ENCODE measurements at places on chromosomes 13 and 19.

DNA sequence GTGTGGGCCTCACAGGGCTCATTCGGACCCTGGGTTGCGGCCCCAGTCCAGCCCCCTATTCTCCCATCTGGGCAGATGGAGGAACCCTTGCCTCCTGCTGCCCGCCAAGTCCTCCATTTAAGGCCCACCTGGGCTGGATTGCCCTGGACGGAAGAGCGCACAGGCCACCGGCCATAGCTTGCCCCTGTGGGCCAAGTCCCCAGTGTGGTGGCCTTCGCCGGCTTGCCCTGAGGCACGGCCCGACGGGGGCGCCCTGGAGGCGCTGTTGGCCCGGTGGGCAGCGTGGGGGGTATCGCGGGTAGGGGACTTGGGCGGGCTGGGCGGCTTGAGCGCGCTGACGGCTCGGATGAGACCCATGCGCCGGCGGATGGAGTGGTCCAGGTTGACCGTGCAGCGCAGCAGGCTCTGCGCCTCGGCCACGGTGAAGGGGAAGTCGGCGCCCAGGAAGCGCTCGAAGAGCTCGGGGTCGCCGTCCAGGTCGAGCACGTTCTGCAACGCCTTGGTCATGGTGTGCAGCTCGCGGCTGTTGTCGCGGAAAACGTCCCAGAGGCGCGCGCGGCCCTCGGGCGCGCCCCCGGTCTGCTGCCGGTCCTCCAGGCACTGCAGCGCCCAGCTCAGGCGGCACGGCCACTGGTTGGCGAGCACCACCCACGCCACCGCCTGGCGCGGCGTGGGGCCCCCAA, 8.8 kb downstream of the NKPD1 start:
- DNase-seq, result no peak

GRCh38 chr13:20940083-20940482, 37.5 kb upstream of the XPO4 start:
- no peak for DNase-seq

GRCh38 chr13:110628477-110628793, 13.1 kb downstream of the NAXD start:
- no peak for DNase-seq

GRCh38 chr13:27052551-27053208, 118.9 kb downstream of the USP12 start:
- no peak for DNase-seq

DNA sequence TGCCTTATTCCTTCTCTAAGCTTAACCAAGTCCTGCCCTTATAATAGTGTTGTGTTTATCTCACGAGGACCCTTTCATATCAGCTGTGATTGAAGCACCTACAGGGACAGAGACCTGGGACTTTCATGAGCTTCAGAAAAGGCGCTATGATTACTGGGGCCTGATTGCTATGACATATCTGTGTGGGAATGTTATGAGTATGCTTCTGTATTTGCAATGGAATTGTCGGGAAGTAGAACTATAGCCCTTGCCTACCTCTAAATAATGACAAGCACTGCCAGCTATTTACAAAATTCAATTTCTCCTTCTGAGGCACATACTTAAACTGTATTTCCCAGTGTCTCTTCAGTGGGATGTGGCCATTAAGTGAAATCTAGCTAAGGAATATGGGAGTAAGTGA, 191.5 kb downstream of the LHFPL6 start:
- DNase-seq, result no peak

DNA sequence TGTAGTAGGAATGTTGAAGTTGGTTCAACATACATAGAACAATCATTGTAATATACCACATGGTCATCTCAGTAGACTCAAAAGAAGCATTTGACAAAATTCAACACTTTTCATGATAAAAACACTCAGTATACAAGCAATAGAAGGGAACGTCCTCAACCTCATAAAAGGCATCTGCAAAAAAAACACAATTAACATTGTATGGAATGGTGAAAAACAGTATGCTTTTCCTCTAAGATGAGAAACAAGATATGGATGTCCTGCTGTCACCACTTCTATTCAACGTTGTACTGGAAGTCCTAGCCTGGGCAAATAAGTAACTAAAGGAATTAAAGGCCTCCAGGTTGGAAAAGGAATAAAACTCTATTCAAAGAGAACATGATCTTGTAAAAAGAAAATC, 54.5 kb downstream of the FNDC3A start:
- DNase-seq, result no peak

- DNase-seq, result no peak
Measured at GRCh38 chr13:27619728-27620376, 477 bp downstream of the LNX2 start.

DNA sequence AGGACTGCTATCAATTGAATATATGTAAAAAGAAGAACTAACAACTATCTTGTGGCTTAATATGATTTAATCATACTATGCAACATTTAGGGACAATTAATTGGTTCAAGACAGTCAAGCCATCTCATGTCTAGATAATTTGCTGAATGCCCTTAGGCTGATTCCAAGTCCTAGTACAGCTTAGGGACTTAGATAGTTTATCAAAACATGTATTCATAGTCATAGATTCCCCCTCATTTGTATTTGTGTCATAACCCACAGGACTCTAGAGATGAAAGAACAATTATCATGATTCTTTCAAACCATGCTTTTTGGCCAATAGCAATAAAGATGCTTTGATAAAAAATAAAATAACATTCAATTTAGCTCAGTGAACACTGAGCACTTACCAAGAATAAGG, 607.6 kb downstream of the SLITRK1 start:
- no peak for DNase-seq

GRCh38 chr13:50713523-50714248, 129.8 kb downstream of the DLEU7 start:
- no peak for DNase-seq

- DNase-seq, result no peak
Measured at GRCh38 chr19:47824396-47824795, 2.7 kb downstream of the CRX start.

DNA sequence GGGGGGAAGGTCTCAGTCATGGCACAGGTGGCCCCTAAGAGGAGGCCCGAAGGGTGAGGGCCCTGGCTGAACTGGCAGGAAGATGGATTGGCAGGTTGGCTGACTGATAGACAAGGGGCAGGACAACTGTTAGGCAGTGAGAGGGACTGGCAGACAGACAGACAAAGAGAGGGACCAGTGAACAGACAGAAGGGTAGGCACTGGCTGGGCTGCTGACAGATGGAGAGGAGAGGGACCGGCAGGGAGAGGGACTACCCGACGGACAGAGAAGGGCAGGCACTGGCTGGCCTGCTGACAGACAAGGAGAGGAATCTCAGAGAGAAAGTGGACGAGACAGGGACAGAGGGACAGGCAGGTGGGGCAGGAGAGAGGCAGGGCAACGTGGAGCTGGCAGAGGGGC, 31.8 kb upstream of the EHD2 start:
- DNase-seq, result no peak

DNA sequence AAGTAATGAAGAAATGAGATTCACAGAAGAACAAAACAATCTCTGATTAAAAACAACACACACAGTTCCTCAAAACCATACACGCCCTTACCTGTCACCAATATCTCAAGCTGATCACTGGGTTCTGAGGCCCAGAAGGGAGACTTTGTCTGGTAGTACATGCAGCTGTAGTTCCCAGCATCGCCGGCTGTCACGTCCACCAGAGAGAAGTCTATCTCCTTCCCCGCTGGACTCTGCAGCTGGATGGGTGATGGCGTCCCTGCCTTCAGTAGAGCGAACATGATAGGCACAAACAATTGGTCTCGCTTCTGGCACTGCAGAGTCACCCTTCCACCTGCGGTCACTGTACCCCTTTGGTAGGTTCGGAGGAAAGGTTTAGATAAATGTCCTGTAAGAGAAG, 7.3 kb downstream of the TARM1 start:
- no peak for DNase-seq

- no peak for DNase-seq
Measured at GRCh38 chr13:34308725-34309124, 490.8 kb downstream of the RFC3 start.

DNA sequence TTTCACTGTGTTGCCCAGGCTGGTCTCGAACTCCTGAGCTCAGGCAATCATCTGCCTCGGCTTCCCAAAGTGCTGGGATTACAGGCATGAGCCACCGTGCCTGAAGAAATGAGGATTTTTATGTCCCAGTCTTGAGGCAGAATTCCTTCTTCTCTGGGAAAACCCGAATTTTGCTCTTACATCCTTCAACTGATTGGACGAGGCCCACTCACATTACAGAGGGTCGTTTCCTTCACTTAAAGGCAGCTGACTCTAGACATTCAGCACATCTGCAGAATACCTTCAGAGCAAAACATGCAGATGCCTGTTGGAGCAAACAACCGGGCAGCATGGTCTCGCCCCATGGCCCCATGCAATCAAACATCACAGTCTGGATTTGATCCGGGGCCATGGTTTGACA, 36.3 kb upstream of the NFIC start:
- DNase-seq, result no peak

GRCh38 chr19:8085598-8086408, 33.2 kb downstream of the CCL25 start:
- no peak for DNase-seq

DNA sequence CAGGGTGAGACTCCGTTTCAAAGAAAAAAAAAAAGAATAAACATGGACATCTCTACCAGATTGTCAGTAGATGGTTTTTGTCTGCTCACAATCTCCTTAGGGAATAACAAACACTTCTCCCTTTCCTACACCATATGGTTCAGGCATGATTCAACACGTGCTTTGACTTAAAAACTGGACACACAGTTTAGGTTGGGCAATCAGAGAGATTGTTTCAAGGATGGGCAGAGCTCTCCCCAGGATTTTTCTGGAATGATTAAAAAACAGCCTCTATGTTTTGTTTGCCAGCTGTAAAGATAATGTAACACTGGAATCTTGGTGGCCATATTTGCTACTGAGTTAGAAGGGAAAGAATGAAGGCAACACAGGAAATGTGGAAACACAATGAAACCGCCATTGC, 150.1 kb upstream of the TSC22D1 start:
- DNase-seq, result no peak

- no peak for DNase-seq
Measured at GRCh38 chr13:45046445-45046844, 57.1 kb downstream of the GPALPP1 start.

DNA sequence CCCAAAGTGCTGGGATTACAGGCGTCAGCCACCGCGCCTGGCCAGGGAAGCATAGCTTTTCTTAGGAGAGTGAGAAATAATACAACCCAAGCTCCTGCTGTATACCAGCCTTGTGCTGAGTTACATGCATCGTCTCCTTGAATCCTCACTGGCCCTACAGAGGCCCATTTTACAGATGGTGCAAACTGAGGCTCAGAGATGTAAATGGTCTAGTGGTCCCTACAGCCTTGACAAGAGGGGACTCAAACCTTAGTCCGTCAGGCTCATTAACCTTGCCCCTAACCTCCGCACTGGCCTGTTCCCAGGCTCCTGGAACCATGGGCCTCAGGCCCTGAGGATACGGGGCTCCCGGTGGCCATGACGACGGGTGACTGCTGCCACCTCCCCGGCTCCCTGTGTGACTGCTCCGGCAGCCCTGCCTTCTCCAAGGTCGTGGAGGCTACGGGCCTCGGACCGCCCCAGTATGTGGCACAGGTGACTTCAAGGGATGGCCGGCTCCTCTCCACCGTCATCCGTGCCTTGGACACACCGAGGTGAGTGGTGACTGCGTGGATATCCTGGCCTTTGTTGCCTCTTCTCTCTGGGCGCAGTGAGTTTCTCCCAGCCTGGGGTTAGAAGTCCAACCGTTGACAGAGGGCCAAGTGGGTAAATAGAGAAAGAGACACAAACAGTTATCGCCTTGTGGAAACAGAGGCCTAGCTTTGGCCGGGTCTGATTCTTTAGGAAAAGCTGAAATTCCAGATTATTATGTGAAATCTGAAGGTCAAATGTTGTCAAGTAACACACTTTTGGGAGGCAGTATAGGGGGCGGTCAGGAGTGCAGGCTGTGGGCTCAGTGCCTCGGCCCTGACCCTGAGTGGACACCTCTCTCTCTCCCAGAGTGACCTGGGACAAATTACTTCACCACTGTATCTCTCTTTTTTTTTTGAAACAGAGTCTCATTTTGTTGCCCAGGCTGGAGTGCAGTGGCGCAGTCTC, 8.7 kb downstream of the MARCHF2 start:
- DNase-seq, result no peak

GRCh38 chr19:51098365-51099046, 9.7 kb downstream of the CTU1 start:
- DNase-seq, result no peak
